ENCODE measurements at places on chromosomes 3 and 15.
A peak's percentile ranks its signal among the peaks of the same experiment; 100 is the strongest.

- no peak for DNase-seq
Measured at GRCh38 chr3:13210221-13210975, 137.2 kb upstream of the IQSEC1 start.

GRCh38 chr3:134253475-134254226 is 3.0 kb upstream of the RYK start:
- DNase-seq: no peak

GRCh38 chr15:76330080-76330680 is 6.4 kb upstream of the ISL2 start:
- no peak for DNase-seq

DNA sequence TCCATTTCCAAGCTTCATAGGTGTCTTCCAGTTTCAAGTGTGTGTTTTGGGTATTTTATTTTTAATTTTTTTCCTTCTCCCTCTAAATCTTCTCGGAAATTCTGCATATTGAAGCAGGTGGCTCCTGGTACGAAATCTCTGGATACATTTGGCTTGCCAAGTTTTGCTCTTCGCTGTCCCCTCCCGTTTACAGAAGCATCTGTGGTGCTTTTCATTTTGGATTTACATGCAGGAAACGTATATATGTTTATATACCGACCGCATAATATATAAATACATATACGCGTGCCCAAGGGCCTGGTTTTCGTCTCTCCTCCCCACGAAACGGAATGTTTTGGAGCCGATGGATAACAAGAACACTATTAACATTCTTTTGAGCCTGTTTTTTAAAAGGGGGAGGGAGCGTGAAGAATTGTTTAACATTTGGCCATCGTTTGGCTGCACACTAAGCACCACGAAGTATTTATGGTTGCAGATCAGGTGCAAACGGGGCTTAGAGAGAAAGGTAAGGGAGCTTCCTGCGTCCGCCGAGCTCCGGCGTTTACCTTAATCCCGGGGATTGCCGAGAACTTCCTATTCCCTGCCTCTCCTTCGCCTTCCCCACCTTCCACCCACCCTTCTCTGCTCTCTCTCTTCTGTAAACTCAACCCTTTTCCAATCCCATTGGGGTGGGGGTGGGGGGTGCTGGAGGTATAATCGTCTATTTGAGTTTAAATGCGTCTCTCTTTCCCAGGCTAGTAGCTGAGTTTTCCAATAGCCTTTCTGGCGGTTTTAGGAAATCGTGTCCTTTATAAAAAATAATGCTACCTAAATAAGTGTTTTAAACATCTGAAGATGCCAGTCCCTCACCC is 1.1 kb upstream of the NLGN1 start:
- DNase-seq: no peak

DNA sequence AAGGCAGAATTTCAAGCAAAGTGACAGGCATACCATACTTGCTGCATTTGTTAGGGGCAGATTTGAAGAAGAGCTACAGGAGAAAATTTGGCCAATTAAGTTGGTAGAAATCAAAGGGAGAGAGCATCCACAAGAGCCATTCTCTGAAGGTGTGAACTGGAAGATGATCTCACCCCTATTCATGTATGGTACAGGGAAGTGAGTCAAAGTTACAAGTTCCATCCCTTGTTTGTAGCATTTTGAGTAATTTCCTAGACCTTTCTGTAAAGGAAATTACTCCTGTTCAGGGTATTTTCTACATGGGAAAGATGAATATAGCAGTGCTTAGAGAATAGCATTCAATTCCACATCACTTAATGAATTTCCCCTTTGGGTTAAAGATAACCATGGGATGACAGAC is 28.4 kb downstream of the TTC14 start:
- DNase-seq: no peak

- no peak for DNase-seq
Measured at GRCh38 chr3:106533788-106534160, 665.0 kb upstream of the CBLB start.

DNA sequence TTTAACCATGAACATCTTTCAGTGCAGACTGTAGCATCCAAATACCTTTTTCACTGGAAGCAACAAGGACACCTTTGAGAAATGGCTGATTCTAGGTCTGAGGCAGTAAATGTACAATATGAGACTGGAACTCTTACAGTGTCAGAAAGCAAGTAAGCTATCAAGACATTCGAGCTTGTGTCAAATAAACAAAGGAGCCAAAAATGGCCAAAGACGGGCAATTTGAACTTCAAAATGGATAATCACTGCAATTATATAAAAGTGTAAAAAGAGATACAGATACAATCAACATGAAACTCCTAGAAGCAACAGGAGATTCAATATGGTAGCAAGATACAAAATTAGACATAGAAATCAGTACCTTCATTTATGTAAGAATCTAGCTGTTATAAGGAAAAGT is 138.5 kb upstream of the CCDC54 start:
- DNase-seq: no peak

GRCh38 chr3:105832644-105833043 is 36.2 kb downstream of the CBLB start:
- no peak for DNase-seq

- DNase-seq: peak; percentile 22
Measured at GRCh38 chr15:99105514-99106341, 848 bp downstream of the SYNM start.

DNA sequence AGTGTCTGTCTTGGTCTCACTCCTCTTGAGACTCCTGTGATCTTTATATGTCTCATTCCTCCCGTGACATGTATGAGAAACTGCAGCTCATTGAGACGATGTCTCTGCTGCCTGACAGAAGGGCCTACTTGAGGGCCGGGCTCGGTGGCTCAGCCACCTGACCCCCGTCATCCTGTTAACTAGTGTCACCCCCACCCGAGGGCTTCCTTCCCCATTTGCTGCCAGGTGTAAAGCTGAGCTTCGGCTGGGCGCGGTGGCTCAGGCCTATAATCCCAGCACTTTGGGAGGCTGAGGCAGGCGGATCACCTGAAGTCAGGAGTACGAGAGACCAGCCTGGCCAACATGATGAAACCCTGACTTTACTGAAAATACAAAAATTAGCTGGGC is 12.7 kb downstream of the SEMA4B start:
- no peak for DNase-seq

DNA sequence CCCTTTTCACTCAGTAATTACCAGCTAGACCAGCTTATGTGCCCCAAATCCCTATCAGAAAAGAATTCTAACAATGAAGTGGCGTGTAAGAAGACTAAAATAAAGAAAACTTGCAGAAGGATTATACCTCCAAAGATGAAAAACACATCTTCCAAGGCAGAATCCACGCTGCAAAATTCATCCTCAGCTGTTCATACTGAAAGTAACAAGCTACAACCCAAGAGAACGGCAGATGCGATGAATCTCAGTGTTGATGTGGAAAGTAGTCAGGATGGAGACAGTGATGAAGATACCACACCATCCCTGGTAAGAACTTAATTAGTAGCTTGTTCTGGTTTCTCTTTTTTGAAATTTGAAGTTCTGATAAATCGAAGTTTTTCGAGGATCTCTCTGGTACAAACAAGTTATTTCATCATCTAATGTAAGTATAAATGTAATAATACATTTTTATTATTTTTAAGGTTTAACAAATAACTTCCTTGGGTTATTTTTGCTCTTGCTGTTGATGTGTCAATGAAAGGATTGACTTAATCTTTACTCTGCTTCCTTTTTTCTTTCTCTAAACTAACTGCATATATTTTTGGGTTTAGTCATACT is 1.4 kb downstream of the WDR76 start:
- peak; percentile 26 for DNase-seq

- DNase-seq: no peak
Measured at GRCh38 chr15:27358751-27359434, 387.9 kb downstream of the GABRG3 start.

DNA sequence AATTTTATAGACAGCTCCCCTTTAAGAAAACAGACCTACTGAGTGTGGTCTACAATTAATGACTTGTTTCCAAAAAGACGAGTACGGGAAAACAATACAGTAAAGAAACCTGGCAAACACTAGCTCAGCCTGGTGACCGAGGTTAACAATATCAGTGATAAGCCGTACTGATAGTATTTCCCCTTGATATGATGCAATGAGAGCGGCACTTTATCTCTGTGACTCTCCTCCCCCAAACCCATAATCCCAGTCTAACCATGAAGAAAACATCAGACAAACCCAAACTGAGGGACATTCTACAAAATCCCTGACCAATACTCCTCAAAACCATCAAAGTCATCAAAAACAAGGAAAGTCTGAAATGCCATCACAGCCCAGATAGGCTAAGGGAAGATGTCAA is 8.2 kb downstream of the DENND4A start:
- DNase-seq: no peak

DNA sequence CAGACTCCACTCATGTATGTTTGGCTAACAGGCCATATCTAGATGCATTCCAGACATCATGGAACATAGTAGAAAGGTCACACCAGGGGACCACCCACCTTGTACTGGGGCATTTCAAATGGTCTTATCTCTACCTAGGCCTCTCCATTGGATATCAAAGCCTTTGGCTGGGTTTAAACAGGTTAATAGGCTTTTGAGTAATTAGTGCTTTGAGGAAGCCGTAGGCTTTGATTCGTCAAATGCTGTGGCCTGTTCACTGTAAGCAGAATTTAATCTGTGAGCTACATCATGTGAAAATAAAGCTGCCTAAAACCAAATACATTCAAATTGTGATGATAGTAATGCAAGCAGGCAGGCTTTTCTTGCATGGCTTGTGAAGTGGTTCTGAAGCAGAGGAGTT is 129.5 kb downstream of the ST8SIA2 start:
- no peak for DNase-seq

DNA sequence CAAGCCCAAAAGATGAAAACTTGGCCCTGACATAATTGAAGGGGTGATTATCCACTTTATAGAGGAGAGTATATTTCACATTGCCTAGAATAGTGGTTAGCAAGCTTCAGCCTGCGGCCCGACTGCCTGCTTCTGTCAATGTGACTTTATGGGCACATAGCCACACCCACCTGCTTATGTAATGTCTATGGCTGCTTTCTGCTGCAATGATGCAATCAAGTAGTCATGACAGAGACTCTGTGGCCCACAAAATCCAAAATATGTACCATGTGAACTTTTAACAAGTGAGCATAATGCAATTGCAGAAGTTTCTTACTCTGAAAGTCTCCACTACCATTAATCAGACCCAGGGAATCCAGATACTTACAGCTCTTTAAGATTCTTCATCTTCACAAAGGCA is 103.1 kb downstream of the LRIG1 start:
- no peak for DNase-seq

GRCh38 chr15:31024979-31025378 is 33.6 kb upstream of the MTMR10 start:
- no peak for DNase-seq

DNA sequence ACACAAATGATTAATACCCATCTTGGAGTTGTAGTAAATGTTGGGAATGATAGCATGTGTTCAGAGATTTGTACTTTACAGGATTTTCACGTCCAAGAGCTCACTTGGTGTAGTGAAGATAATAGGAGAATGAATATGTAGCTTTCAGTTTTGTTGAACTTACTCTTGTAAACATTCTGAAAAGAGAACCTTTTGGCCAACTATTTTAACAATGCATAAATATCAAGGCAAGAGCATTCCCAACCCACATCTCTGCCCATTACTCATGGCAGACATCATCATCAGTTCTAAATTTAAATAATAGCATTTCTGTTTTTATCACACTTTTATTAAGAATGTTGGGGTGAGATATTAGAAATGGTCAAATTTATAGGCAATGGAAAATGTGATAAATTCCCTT is 465.2 kb upstream of the TPRG1 start:
- DNase-seq: no peak

DNA sequence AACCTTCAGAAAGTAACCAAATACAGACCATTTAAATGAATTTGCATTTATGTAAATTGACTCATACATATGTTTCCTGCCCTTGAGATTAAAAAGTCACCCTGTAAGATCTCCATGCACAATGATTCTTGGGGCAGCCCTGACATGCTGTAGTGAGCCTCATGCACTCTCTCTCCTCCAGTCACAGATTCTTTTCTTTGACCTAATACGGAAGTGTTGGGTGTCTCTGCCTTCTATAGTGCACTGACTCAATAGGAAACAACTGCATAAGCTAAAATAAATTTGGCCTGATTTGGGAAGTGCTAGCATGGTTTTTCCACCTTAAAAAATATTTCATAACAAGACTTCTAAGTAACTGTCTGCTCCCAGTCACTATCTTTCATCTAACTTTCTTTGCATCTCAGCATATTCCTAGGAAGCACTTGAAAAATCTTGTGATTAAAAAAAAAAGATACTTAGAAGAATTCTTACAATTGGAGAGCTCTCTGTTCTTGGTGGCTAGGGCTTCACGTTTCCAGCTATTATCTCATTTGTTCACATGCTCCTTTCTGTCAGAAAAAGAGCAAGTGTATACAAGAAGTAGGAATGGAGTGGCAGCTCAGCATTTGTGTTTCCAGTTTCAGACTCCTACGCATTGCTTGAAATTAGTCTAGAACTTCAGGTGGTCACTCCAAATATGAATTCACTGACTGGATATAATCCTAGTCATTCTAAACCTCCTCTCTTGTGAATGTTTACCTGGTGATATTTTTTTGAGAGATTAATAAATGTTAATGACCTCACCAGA is 207.9 kb upstream of the COL8A1 start:
- DNase-seq: no peak

- peak; percentile 50 for DNase-seq
Measured at GRCh38 chr3:71006810-71007785, 576.4 kb downstream of the FOXP1 start.

DNA sequence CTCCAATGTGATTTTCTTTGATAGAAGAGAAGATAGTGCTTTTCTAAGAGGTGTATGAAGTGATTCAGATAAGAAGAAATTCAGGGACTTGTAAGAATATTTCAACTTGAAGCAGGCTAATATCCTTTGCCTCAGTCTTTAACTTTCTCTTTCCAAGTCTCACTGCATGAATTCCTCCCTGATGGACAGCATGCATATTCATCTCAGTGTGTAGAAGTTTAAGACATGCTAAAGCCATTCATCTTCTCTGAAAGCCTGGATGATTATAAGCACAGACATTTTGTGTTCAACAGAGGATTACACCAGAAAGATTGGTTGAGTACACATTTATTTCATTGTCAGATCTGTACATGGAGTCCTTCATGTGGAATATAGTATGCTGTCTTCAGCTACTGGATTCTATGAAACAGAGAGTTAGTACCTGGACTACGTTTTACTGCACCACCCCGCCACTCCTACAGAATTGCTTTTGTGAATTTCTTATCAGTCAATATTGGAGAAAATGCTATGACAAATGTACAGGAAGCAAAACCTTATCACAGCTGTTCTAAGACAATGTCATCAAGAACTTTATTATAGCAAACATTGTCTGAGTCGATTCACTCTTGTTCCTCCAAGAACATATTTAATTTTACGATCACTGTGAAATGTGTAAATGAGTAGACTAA is 1346.1 kb downstream of the OTOL1 start:
- no peak for DNase-seq

Measured in CD4-positive, alpha-beta T cell treated with Interleukin-4 for 4 hours (primary cell).